ENCODE measurements at places on chromosomes 3 and 15.

DNA sequence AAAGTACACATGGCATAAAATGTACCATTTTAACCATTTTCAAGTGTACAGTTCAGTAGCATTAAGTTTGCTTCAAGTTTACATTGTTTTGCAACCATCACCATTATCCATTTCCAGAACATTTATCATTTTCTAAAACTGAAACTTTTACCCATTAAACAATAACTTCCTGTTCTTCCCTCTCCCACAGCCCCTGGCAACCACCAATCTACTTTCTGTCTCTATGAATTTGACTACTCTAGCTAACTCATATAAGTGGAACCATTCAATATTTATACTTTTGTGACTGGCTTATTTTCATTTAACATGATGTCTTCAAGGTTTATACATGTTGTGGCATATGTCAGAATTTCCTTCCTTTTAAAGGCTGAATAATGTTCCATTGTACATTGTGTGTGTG lies 19.9 kb downstream of the TMEM62 start:
- DNase-seq, result no peak

GRCh38 chr15:23596736-23597135 lies 31.3 kb downstream of the MKRN3 start:
- no peak for DNase-seq

- DNase-seq, result no peak
Observed at GRCh38 chr3:70974747-70975146, 608.8 kb downstream of the FOXP1 start.

DNA sequence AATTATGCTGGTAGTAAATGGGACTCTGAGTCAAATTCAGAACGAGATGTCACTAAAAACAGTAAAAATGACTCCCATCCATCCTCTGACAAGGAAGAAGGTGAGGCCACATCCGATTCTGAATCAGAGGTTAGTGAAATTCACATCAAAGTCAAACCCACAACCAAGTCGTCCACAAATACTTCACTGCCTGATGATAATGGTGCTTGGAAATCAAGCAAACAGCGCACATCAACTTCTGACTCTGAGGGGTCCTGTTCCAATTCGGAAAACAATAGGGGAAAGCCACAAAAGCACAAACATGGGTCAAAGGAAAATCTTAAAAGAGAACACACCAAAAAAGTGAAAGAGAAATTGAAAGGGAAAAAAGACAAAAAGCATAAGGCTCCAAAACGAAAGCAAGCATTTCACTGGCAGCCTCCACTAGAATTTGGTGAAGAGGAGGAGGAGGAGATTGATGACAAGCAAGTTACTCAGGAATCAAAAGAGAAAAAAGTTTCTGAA lies 15.1 kb upstream of the ZBTB47 start:
- peak; percentile 45 for DNase-seq

Data from activated naive CD4-positive, alpha-beta T cell treated with anti-CD3 and anti-CD28 coated beads, Interleukin-2, amount 50 U/mL, for 16 hours (primary cell).